ENCODE measurements at places on chromosomes 5 and 9. TPM values are rescaled to one million over a fixed set of nuclear protein-coding genes. Genes with fewer than 3 reads are reported as not detected.

PPP3R2 gene
- total RNA-seq: not detected

NR5A1 gene
- total RNA-seq: not detected

FBLL1 gene
- total RNA-seq: 0.33 TPM

CYSRT1 gene
- 2.9 TPM for total RNA-seq

SERF1B gene
- total RNA-seq: 14.8 TPM

MSX2 gene
- total RNA-seq: 0.16 TPM

CDKN2B gene
- 17.6 TPM for total RNA-seq

CSF1R gene
- 0.13 TPM for total RNA-seq

SH3PXD2B gene
- total RNA-seq: 28.5 TPM

C5orf52 gene
- total RNA-seq: not detected

FLT4 gene
- 0.38 TPM for total RNA-seq

FAM151B gene
- total RNA-seq: 0.16 TPM

CAAP1 gene
- 13.0 TPM for total RNA-seq

MINAR2 gene
- total RNA-seq: not detected

LCP2 gene
- not detected for total RNA-seq

DIPK1B gene
- total RNA-seq: 18.1 TPM

ELOVL7 gene
- 5.8 TPM for total RNA-seq

JAKMIP2 gene
- total RNA-seq: 0.25 TPM

UBAC1 gene
- total RNA-seq: 39.6 TPM

FOXI1 gene
- not detected for total RNA-seq

SLC34A3 gene
- total RNA-seq: not detected

SCGB3A1 gene
- total RNA-seq: 0.38 TPM

Data from mesangial cell (primary cell).